ENCODE measurements at places on chromosomes 7 and 10. TPM values are rescaled to one million over a fixed set of nuclear protein-coding genes. Genes with fewer than 3 reads are reported as not detected.
A peak's percentile ranks its signal among the peaks of the same experiment; 100 is the strongest.

DNA sequence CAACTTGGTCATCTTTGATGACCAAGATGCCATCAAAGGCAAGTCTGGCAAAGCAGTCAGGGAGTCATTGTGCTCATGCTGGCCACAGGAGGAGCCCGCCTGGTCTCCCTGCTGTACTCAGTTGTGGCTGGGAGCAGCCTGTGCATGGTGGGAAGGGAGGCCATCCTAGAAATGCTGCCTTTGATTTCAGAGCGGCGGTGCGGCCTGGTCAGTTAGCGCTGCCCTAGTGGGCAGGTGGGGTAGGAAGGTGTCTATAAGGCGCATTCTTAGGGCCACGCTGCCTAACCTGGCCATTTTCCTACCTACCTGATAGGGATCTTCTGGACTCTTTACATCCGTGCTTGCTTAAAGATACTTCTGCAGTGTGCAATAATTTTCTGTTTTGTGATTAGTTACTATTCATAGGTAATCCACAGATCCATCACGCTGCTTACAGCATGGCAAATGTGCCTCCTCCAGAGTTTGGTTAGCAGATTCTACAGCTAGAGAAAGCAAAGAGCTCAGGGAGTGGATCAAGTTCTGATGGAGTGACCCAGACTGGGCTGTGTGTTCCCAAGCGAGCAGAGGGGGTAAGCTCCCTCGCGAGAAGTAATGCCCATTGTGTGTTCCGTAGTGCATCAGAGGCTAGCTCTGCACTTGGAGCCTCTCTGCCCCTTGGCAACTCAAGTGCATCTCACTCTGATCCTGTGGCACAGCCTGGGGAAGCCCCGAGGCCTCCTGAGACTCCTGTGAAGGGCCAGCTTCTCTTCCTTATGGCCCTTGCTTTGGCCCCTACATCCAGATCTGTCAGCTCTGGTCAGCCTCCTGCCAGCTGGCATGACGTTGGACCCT is 970.1 kb upstream of the ZNF722 start:
- no peak for DNase-seq
- H3K4me1 ChIP-seq: no peaks in the 10 kb centered on the region
- H3K27me3 ChIP-seq: no peaks in the 10 kb centered on the region
- H3K27ac ChIP-seq: no peak overlapping the region
- H3K4me3 ChIP-seq: no peak overlapping the region

GRK5 gene
- total RNA-seq: 15.6 TPM

DNA sequence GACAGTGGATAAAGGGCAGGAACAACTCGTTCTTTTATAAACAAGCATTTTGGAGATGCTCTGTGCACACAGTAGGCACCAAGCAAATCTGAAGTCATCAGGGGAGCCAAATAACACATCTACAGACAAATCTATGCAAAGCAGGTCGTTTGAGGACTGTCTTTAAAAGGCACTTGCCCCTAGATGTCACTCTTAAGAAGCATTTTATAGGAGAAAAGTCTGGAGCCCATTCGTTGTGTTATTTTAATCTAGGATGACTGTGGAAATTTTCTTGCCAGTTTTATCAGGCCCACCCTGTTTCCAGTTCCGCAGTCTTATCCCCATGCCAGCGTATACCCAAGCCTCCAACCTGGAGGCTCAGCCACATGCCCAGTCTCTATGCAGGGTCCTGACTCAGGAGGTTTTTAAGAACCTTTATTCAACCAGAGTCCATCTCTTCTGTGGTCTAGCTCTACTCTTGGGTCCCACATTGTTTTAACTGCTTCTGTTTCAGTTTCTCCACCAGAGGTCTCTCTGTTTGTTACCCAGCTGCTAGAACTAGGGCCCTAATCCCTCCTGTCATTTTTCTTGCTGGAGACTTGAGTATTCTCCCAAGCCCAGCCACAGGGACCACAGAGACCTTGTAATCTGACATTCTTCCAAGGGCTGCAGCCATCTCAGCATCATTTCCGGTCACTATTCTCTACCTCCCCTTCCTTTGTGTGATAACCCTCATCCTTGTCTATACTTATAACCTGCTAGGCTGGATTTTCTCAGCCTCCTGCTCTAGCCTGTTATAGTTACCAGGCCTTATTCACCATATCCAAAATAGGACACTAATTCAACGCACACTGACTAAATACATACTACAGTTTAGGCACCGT is 26.7 kb downstream of the PIK3CG start:
- H3K4me3 ChIP-seq: no peak overlapping the region
- no peak for DNase-seq
- H3K27me3 ChIP-seq: no peaks in the 10 kb centered on the region
- peaks cover 55% of the 10 kb centered on the region for H3K36me3 ChIP-seq
- H3K4me1 ChIP-seq: peaks cover 33% of the 10 kb centered on the region

DNA sequence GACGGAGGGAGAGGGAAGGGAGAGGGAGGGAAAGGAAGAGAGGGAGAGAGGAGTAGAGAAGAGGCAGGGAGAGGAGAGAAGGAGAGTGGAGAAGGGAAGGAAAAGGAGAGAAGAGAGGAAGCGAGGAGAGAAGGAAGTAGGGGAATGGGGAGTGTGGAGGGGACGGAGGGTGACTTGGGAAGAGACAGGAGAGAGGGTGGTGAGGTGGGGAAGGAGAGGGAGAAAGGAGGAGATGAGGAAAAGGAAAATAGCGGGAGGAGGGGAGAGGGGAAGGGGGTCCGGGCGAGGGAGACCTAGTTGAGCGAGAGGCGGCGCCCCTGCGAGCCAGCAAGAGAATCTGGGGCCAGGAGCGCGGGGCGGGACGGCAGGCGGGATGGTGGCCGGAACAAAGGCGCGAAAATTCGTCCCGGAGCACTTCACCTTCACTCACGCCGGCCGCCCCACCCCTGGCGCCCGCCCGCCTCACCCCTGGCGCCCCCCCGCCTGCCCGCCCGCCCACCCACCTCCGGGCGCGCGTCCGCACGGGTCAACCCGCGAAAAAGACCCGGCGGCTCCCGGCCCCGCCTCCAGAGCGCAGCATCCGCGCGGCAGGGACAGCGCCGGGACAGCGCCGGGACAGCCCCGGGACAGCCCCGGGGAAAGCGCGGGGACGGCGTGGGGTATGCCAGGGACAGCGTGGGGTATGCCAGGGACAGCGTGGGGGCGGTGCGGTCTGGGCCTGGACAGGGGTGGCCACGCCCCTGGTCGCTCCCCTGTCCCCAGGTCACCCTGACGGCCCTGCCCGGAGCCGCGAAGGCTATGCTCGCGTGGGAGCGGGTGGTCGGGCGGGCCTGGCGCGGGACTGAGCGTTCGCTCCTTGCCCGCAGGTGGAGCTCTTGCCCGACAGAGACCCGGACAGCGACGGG is 4.2 kb downstream of the VSTM2A start:
- H3K4me3 ChIP-seq: no peak overlapping the region
- H3K36me3 ChIP-seq: peaks cover 3% of the 10 kb centered on the region
- H3K27ac ChIP-seq: no peak overlapping the region

DNA sequence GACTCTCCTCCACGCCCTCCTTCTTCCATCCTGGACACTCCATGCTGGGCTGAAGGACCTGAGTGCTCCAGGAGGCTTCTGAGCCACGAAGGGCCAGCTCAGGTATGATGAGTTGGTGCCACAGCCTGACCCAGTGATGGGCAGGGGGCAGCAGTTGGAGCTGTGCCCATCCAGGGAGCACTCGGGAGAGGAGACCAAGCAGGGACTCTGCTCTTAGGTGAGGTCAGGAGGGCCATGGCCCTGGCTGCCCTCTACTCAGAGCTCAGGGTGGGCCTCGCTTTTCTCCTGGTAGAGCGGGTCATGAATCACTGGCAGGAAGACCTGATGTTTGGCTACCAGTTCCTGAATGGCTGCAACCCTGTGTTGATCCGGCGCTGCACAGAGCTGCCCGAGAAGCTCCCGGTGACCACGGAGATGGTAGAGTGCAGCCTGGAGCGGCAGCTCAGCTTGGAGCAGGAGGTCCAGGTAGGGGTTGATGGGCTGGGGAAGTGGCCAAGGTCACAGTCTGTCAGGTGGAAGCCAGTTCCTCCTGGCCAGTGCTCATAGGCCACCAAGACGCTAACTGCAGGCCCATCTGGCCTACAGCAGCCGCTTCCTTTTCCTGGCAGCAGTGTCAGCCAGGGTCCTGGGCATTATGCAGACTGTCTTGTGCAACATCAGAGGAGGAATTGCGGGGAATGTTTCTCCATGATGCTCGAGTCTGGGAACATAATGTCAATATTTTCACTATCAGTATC is 50.8 kb downstream of the ALOX5 start:
- peaks cover 2% of the 10 kb centered on the region for H3K27me3 ChIP-seq
- DNase-seq: no peak
- no peak overlapping the region for H3K4me3 ChIP-seq
- no peaks in the 10 kb centered on the region for H3K36me3 ChIP-seq
- peaks cover 27% of the 10 kb centered on the region for H3K4me1 ChIP-seq

CUZD1 gene
- total RNA-seq: 1.3 TPM

CREB5 gene
- 1.2 TPM for total RNA-seq

DNA sequence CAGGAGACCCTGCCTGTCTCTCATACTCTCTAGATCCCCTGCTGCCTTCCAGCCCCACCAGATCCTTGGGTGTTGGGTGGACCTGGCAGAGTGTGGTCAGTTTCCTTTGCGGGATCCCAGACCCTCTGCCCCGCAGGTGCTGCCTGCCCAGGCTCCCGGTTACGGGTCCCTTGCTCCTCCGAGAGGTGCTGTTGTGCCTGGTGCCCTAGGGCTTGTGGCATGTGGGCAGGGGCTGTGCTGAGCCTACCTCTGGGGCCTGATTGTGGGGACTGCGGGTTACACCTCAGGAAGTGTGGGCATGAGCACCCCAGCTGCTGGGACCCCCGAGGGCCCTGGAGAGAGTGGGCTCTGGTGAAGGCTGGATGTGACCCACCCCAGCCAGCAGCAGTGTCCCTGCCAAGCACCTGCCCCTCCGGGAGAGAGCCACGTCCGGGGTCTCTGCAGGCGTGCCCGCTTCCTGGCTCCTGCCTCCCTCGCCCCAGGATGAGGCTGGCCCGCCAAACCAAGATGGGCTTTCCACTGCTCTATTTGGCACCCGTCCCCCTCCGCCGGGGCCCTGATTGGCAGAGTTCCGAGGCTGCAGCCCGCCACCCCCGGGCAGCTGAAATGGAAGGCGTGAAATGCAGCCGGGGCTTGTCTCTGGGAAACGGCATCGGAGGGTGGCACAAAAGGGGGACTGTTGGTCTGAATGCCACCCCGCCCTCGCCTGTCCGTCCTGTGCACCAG is 17.0 kb downstream of the CLIP2 start:
- H3K4me1 ChIP-seq: peaks cover 16% of the 10 kb centered on the region
- no peaks in the 10 kb centered on the region for H3K36me3 ChIP-seq
- no peak overlapping the region for H3K27ac ChIP-seq
- DNase-seq: peak; percentile 26
- H3K4me3 ChIP-seq: peak overlapping the region; percentile 37
- H3K27me3 ChIP-seq: peaks cover 3% of the 10 kb centered on the region

DNA sequence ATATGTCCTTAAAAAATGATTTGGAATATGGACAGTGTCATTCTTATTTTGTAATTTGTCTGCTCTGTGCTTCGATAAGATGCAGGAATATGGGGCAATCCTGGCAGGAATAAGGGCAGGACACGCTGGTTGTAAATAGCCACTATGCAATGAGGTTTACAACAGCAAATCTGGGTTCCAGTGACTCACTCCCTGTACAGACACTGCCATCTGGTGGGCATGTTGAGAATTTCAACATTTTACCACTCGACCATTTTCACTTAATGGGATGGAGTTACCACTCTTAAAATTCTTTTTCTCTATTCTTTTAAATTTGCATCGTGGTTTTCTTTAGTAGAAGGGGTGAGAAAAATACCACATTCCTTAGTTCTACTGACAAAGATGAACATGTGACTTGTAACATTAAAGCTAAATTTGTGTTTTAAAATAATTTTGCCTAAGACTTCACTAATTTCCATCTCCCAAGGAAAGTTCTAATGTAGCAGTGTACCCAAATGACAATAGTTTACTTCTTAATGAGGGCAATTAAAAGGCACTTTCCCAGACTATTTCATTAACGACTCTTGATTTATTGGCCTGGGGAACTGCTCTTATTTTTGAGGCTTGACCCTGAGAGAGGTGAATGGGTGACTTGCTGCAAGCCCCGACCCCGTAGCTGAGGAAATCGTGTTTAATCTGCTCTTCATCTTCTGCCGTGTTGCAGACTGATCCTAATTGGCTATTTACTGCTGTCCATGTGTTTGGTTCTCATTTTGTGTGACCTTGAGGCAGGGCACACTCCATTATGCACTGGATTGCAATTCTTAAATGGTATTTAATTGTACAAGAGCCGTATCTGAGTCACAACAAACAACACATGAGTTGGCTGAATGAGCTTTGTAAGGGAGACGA is 173.6 kb upstream of the IMMP2L start:
- no peak overlapping the region for H3K4me3 ChIP-seq
- no peak overlapping the region for H3K27ac ChIP-seq
- DNase-seq: peak; percentile 60
- H3K27me3 ChIP-seq: peaks cover 1% of the 10 kb centered on the region

DNA sequence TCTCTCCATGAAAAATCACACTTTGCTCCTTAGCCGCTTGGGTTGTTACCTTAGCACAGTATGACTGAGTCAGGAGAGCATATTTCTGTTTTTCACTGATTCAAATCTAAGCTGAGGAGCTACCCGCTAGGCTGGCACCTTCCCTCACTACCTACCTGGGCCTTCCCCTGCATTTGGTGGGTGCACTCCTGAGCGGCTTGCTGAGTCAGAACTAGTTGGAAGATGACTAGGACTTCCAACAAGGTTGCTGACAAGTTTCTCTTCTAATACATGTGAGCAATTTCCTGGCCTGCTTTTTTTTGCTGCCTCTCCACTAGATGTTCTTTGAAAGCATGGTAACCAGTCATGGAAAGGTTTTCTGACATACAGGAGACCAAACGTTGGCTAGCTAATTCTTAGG is 43.8 kb upstream of the SEC61G start:
- no peak overlapping the region for H3K4me3 ChIP-seq
- H3K27me3 ChIP-seq: peaks cover 8% of the 10 kb centered on the region
- H3K4me1 ChIP-seq: no peaks in the 10 kb centered on the region
- DNase-seq: peak; percentile 3
- H3K27ac ChIP-seq: no peak overlapping the region
- no peaks in the 10 kb centered on the region for H3K36me3 ChIP-seq

GATA3 gene
- 27.2 TPM for total RNA-seq

SMIM30 gene
- 49.8 TPM for total RNA-seq

DNA sequence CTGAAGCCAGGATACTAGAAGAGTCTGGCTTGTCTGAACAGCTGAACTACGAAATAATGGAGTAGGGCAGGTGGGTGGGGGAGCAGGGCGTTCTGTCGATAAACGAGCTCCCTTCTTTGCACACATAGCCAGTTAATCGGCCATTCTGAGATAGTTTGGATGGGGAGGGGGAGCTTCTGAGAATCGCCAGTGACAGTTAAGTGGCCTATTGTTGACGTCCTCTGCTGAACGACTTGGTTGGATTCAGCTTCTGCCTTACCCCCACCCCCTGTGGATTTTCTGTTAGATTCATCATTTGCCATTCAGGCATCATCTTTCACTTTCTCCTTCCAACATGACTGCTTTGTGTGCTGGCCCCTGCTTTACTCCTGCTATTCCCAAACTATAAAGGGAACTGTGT is 520 bp downstream of the CPA5 start:
- no peak overlapping the region for H3K27ac ChIP-seq
- no peaks in the 10 kb centered on the region for H3K27me3 ChIP-seq
- no peak for DNase-seq
- H3K4me3 ChIP-seq: no peak overlapping the region
- peaks cover 3% of the 10 kb centered on the region for H3K4me1 ChIP-seq

- H3K4me3 ChIP-seq: no peak overlapping the region
- H3K27me3 ChIP-seq: peaks cover 20% of the 10 kb centered on the region
- no peaks in the 10 kb centered on the region for H3K4me1 ChIP-seq
- no peaks in the 10 kb centered on the region for H3K36me3 ChIP-seq
- no peak for DNase-seq
Observed at GRCh38 chr7:103474956-103475355, 28.9 kb upstream of the SLC26A5 start.

All from activated CD8-positive, alpha-beta T cell treated with anti-CD3 and anti-CD28 coated beads for 36 hours (primary cell).